ENCODE measurements at places on chromosomes 11 and 22.
A peak's percentile ranks its signal among the peaks of the same experiment; 100 is the strongest.

DNA sequence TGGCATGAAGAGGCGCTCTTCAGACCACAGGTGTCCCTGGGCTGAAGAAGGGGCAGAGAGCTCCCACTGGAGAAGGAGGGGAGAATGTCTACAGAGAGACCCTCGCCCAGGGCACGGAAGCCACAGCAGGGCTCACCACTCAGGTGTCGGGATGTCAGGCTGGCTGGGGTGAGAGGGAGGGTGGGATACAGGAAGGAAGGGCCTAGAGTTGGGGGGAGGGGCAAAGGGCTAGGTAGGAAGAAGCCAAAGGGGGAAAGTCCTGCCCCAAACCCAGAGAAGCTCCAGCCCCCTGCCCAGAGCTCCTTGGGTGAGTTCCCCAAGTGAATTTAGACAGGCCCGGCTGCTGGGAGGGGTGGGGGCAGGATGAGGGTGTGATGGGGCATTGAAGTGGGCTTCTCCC is 232.0 kb downstream of the CEP164 start:
- DNase-seq, result no peak

- DNase-seq, result no peak
Measured at GRCh38 chr11:73397468-73398131, 21.4 kb downstream of the RELT start.

GRCh38 chr22:20615021-20615420 is 107.6 kb downstream of the MED15 start:
- no peak for DNase-seq

GRCh38 chr11:48101958-48102357 is 114.7 kb upstream of the OR4B1 start:
- DNase-seq, result no peak

DNA sequence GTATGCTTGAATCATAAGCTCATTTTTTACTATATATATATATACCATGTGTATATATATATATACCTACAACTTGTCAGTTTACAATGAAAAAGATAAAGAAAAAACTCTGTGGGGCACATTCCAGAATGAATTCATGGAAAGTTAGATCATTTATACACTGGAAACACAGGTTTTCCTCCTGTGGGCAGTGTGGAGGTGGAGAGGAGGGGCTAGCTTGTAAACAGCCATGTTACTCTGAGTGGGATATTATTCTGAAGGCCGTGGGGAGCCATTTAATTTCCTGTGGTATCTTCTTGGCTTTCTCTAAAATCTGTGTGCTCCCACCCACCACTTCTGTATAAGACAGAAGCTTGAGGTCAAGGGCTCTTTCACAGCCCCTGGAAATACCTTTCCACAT is 273.4 kb upstream of the MTNR1B start:
- no peak for DNase-seq

- no peak for DNase-seq
Measured at GRCh38 chr22:42977569-42977968, 37.4 kb downstream of the PACSIN2 start.

GRCh38 chr22:24996420-24996952 is 44.0 kb downstream of the KIAA1671 start:
- peak; percentile 69 for DNase-seq

- no peak for DNase-seq
Measured at GRCh38 chr11:19552161-19552560, 160.5 kb upstream of the NAV2 start.

Measured in Caco-2 (cell line).